ENCODE measurements at places on chromosomes 16 and 17.

DNA sequence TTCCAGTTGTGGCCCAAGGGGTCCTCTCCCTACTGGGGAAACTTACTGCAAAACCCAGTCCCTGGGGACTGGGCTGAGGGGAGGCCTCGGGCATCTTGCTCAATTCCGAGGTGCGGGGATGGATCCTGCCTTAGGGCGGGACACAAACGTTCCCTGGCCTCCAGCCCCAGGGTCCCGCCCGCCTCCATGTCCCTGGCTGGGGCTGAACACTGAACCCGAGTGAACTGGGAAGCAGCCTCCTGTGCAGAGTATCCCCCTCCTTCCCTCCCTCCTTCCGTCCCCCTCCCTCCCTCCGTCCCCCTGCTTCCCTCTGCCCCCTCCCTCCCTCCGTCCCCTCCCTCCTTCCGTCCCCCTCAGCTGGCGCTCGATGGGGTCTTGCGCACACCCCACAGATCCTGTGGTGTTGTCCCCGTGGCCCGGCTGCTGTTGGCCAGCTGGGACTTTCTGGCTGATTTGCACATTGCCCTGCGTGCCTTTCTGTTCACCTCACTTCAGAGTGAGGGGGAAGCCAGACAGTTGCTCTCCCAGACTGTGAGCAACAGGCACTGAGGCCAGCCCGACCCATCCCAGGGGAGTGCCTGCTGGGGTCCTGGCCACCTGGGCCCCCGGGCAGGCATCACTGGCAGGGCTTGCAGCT is 5.5 kb downstream of the TRAF7 start:
- no peak for DNase-seq

DNA sequence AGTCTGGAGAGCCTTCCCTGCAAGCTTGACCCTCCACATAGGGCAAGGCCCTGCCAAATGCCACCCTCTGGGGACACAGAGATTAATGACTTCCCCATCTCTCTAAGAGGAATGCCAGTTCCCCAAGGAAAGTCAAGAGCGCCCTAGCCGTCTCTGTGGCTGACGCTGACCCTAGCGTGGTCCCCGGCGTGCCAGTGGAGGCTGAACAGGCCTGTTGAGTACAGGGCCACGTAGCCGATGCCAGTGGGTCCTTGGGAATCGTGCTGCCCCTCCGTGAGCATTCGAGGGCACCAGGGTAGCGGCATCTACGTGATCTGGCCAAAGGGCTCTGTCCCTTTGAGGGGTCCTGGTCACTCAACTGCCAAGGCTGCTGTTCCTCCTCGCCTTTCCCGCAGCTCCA is 17.2 kb downstream of the TMEM204 start:
- no peak for DNase-seq

GRCh38 chr17:49404361-49404760 is 10.3 kb downstream of the PHB1 start:
- DNase-seq = no peak

DNA sequence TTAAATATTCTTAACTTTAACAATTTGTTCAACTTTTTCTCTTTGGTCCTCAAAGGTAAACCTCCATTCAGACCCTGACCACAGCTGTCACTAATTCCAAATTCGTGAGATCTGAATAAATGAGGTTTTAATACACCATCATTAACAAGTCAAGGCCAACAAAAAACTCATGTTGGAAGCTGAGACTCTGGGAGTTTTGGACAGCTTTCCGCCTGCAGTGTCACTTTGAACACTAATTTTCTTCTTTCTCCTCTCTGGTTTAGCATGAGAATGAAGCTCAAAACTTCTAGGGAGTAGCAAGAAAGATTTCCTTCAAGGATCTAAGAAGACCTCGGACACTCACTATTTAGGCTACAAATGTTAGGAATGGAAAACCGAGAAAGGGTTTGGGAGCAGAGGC is 32.7 kb upstream of the DNAH9 start:
- DNase-seq = no peak

DNA sequence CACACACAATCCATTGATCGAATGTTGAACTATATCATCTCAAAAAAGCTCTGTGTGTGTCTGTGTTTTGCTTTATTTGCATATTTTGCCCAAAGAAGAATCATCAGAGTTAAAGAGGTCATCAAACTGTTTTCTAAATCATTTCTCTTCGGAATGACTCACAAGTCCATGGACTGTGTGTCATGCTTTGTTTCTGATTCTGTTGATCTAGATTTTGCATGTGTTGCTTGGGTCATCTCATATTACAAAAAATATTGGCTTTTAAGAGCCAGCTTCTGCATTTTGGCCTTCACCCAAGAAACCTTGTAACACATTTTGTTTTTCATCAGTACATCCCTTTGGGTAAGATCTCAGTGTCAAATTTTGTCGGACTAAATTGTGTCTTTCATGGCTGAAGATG is 471.2 kb upstream of the HSBP1 start:
- no peak for DNase-seq

DNA sequence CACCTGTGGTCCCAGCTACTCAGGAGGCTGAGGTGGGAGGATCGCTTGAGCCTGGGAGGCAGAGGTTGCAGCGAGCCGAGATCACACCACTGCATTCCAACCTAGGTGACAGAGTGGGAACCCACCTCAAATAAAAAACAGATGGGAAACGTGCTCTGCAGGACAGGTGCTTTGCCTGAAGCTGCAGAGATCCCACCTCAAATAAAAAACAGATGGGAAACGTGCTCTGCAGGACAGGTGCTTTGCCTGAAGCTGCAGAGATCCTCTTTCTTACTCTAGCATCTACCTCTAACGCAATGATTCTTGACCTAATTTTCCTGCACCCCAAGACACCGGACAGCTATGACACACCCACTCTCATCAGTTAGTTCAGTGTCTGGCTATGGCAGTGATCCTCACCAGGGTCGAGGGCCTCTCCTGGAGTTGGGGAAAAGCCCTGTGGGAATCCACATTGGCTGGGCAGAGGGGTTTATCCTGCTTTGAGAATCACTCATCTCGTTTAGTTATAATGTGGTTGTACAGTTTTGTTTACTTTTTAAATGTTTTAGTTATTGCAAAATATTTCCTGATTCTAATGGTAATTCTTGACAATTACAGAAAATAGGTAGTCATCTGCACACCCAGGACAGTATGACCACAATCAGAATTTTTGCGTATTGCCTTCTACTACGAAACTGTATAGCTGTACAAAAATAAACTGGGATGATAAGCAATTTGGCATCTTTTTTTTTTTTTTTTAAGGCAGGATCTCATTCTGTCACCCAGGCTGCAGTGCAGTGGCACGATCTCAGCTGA is 11.4 kb downstream of the VPS53 start:
- no peak for DNase-seq

DNA sequence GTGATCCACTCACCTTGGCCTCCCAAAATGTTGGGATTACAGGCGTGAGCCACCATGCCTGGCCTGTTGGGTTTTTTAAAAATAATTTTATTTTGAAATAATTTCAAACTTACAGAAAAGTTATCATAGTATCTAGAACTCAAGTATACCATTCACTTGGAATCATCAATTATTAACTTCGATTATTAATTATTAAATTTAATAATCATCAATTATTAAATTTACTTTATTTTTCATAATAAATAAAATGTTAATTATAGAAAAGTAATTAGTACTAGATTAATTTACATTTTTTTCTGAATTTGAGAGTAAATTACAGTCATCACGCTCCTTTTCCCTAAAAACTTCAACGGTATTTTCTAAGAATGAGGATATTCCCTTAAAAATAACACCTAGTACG is 13.7 kb upstream of the SKAP1 start:
- no peak for DNase-seq

DNA sequence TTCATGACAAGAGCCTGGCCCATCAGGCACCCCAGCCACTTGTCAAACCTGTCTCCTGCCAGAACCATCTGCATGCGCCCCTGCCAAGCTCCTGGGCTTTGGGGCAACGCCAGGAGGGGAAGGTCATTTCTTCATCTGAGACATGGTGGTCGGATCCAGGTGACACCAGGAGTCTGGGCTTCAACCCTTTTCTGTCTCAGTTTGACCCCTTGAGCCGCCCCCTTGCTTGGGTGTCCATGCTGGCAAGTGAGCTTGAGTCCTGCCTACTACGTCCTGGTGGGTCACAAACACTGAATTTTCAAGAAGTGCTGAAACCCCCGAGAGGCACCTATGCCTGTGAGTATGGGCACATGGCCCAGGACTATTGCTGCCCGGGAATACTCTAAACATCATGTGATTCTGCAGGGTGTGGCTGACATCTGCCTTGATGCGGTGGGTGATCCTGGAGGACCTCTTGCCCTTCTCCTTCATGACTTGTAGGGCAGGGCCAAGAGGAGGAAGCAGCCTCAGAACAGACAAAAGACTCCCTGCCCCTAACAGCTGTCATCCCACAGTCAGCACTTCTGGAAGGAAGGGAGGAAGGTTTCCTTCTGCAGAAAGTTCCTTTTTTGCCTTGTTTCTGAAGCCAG is 43.4 kb downstream of the TNFRSF13B start:
- DNase-seq = no peak

GRCh38 chr16:19236561-19237209 is 48.8 kb upstream of the CLEC19A start:
- DNase-seq = peak; percentile 73

GRCh38 chr17:56142325-56142724 is 10.9 kb upstream of the ANKFN1 start:
- no peak for DNase-seq

- no peak for DNase-seq
These were observed 800 bp downstream of the FXR2 start for GRCh38 chr17:7613769-7614424.

DNA sequence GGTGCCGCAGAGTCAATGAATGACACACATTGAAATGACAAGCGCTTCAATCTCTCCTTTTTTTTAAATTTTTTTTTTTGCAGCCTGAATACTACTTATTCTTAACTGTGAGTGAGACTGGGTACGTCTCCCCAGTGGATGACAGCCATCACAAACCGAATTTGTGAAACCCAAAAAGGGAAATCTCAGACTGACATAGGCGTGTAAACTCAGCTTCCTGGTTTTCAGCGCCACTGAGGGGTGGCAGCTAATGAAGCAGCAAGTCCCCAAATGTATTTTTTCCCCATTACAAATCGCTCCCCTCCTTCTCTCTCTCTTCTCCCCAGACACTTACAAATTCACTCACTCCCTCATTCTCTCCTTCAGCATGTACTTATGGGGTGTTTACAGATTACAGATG is 196.0 kb downstream of the MAF start:
- no peak for DNase-seq

GRCh38 chr17:77455891-77456260 is 315.1 kb downstream of the SEC14L1 start:
- no peak for DNase-seq

DNA sequence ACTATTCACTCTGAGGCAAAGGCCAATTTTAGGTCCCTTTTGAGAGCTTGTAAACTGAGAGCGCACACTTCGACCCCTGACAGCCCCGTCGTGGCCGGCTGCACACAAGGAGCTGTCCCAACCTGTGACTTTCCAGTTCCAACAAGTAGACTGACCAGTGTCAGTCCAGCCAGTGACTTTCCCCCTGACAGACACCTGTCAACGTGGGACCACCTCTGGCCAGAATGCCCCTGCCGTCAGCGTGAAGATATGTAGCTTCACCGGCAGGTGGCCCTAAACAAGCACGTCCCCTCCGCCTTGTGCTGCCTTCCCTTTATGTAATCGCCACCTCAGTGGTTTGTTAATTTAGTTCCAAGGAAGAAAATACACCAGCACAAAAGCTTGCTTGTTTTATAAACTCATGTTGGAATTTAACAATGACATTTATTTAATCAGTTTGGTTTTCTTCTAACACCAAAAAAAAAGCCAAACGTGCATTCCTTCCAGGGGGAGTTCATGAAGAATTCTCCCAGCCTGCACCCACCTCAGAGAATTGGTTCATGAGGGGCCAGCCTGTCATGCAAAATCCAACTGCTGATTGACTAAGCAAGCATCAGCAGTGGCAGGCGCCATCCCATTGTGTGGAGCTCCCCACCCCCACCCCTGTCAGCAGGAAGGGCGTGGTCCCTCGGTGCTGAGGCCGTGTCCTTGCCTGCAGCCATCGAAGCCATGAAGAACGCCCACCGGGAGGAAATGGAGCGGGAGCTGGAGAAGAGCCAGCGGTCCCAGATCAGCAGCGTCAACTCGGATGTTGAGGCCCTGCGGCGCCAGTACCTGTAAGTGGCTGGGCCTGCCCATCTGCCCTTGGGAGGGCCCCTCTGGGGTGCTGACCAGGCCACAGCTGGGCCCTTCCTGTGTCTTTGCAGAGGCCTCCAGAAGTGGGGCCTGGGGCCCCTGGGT is 33.9 kb downstream of the PLD6 start:
- DNase-seq = no peak
